ENCODE measurements at places on chromosomes 3 and 15.

DNA sequence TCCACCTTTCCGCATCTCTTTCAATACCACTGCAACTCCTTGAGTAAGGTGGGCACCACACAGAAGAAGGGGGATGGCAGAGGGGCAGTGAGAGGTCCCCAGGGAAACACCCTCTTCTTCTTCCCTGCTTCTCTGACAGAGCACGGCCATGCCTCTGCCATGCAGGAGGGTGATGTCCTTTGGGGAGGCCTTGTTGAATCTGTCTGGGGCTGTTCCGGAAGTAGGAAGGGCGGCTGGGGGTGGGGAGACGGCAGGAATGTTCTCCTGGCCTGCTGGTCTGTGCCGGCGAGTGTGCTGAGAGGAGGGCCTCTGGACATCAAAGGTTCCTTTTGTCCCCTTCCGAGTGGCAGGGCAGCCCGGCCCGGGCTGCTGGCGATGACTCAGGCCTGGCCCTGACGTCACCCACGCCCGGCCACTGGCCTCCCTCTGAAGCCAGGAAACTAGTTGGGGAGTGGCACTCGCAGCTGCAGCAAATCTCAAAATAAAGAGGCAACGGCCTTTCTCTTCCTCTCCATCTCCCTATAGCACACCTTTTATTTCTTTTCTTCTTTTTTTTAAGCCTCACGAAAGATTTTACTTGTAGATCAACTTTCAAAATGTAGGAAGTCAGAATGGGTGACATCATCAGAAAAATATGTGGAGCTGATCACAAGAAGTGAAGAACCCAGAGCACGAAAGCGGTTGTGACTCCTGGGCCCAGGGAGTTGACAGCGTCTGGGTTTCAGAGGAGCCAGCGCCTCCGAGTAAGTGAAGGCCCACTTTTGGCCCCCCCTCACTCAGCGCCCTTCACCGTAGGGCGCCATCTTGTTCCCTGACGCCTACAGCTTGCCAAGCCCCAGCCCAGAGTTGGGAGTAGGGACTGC is at the start of gene ZBTB38:
Gene ZBTB38 (plus strand): TSS at position 443 of the 863 bp plus-strand sequence. CDS start 73,885 bp downstream, outside the sequence.
- peak; percentile 48 for DNase-seq

DNA sequence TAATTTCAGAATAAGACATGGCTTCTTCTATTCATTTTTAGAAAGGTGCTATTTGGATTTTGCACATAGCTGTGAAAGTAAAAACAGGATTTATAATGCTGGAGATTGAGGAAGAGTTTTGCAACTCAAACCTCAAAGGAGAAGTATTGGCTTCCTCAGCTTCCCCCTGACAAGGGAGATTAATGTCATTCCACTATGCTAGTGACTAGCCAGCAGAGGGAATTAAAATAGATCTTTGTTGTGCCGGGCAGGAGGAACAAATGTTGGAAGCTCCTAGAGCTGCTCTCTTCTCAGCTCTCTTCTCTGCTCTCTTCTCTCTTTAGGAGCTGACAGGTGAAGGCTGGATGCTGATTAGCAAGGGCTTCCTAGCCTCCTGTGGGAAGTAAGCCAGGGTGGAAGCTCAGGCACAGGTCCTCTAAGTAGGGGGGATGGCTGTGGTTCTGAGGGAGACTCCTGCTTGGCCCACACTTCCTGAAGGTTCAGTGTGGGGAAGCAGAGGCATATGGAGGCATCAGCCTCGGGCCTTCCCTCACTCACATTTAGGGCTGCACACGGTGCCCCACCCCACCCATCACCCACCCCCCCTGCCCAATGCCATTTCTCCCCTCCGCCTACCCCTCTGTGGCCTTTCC is 29.6 kb downstream of the CX3CR1 start:
- no peak for DNase-seq

- no peak for DNase-seq
These were observed 219.0 kb upstream of the ROPN1 start for GRCh38 chr3:124210899-124211298.

DNA sequence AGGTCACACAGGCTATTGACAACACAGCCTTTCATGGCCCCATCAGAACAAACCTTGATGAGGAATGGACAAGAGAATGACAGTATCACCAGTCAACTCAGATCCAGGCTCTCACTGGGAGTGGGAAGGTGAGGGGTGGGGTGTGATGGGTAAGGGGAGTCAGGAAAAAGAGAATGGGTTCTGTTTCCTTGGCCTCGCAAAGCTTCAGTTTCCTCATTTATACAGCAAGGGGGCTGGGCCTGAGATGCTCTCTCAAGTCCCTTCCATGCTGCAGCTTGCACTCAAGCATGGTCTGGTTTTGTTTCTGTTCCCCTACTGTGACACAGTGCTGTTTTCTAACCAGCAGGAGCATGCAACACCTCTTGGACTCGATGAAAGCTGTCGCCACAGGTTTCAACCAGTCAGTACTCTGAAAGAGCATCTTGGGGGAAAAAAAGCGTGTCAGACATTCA is 65.7 kb upstream of the IL12A start:
- no peak for DNase-seq

DNA sequence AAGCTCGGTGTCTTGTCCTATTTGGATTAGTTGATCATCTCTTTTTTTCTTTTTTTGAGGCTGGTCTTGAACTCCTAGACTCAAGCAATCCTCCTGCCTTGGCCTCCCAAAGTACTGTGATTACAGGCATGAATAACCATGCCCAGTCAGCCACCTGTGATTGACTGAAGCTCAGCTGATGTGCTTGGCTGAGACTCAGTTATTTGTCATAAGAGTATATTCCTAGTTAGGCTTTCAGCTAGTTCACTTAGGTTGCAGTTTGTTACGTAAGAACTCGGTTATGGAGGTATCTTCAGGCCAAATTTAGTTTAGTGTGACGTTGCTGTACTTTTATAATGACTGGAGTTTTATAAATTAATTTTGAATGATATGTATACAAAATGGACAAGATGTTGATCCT is 365.0 kb downstream of the SV2B start:
- no peak for DNase-seq

DNA sequence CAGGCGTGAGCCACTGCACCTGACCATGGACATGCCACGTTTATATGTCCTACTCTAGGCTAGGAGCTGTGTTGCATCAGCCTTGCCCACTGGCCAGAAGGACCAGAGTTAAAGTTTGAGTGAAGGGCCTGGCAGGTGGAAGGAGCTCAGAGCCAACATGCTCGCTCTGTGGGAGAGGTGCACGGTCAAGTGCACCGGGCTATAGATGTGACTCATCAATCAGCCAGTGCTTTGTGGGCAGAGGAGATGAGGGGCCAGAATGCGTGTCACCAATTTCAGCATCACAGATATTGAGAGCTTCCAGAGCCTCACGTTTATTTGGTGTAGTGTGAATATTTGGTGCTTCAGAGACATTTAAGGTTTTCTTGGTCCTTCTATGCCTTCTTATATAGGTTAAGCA is 137.3 kb upstream of the KBTBD8 start:
- no peak for DNase-seq

DNA sequence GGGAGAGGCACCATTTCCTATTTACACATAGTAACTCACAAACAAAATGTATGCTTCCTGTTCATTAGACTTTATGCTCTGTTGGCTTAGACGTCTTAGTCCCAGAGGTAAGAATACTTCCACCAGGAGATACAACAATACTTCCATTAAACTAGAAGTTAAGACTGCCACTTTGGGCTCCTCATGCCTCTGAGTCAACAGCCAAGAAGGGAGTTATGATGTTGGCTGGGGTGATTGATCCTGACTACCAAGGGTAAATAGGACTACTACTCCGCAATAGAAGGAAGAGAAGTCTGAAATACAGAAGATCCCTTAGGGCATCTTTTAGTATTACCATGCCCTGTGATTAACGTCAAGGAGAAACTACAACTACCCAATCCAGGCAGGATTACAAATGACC is 43.5 kb upstream of the ABI3BP start:
- no peak for DNase-seq

GRCh38 chr15:51224428-51224827 is 114.0 kb downstream of the CYP19A1 start:
- DNase-seq = no peak

DNA sequence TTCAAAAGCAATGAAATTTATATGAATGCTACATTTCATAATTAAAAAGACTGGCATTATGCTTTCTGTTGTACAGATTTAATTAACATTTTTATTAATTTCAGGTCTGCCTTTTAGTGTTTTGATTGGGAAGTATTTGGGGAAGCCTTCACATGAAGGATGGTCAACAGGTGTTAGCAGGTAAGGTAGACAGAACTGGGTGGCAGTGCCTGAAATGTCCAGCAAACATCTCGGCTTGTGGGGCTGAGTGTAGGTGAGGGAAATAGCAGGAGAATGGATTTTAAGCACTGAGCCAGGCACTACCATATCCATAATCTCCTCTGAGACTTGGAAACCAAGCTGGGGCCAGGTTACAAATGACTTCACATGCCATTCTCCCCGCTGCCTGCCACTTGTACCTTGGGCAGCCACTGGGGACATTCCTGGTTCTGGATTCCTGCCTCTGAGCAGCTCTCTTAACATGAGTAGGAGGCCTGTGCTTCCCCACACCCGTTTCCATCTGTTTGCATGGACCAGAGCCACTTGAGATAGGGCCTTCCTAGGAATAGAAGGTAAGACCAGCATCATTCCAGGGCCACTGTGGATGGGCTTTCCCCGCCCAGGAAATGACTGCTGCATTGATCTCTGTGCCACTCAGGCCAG is 125.9 kb upstream of the HES1 start:
- DNase-seq = no peak

DNA sequence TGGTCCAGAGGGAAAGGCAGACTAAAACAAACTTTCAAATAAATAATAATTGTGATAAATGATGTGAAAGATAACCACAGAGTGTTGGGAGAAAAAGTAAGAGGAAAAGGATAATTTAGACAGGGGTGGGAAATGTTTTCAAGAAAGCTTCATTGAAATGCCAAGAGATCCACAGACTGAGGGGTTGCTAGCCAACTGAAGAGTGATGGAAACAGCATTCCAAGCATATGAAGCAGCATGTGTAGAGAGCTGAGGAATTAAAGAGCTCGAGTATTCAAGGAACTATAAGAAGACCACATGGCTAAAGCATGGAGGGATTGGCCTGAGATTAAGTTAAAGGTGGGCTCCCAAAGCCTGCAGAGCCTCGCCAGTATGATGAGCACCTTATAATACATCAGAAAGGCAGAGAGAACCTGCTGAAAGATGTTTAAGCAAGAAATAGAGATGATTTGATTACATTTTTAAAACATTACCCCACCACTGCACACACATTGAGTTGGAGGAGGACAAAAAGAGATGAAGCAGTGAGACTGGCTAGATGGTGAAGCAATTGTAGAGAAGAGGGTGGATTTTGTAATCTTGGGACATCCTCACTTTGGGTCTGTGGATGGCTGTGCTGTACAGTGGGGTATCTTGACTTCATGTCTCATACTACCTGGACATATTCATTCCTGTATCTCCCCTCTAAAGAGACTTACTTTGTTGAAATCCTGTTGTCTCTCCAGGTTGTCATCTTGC is 100.8 kb downstream of the STAC start:
- DNase-seq = no peak

DNA sequence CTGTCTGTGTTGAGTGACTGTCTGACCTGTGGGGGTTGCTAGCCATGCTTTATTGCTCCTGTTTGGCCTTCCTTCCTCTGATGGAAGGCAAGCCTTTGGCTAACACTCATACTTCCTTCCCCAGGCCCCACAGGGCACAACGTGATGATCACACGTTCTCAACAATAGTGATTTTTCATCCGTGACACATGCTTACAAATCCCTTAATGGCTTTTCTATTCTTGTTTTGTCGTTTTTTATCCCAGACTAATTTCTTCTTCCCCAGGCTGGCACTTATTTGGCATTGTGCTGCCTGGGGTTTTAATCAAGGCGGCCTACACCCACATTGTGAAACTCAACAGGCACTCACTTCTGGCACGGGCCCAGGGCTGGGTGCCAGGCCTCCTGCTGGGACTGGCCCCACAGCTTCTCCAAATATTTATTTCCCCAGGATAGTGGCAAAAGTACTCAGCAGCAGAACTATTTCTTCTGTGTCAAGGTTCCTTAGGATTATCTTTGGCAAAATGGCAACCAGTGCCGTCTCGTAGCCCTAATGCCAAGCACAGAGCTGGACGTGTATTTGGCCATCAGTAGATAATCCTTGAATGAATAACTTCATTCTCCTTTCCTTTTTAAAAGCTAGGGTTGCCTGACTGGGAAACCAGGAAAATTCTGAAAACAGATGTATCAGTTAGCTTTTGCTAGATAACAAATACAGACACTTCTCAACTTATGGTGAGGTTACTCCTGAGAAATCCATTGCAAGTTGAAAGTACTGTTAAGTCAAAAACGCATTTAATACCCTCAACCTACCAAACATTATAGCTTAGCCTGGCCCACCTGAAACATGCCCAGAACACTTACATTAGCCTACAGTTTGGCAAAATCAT is 30.6 kb downstream of the CMTM7 start:
- no peak for DNase-seq

DNA sequence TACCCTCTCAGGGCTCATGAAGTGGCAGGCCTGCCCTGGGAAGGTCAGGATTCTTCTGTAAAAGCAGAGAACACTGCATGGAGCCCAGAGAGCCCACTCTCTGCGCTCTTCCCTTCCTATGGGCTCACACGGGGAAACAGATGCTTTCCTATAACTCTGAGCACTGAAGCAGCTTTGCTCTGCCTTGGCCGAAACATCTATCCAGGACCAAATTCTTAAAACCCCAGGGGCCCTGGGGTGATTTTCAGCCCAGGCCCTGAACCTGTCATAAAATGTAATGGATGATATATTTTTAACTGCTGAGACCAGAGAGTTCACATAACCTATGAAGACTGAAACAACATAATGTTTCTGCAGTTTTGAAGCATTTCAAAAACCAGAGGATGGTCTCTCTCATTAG is 249.9 kb upstream of the CTDSPL start:
- no peak for DNase-seq

- DNase-seq = no peak
These were observed 1.7 kb downstream of the SPCS1 start for GRCh38 chr3:52707585-52707984.

DNA sequence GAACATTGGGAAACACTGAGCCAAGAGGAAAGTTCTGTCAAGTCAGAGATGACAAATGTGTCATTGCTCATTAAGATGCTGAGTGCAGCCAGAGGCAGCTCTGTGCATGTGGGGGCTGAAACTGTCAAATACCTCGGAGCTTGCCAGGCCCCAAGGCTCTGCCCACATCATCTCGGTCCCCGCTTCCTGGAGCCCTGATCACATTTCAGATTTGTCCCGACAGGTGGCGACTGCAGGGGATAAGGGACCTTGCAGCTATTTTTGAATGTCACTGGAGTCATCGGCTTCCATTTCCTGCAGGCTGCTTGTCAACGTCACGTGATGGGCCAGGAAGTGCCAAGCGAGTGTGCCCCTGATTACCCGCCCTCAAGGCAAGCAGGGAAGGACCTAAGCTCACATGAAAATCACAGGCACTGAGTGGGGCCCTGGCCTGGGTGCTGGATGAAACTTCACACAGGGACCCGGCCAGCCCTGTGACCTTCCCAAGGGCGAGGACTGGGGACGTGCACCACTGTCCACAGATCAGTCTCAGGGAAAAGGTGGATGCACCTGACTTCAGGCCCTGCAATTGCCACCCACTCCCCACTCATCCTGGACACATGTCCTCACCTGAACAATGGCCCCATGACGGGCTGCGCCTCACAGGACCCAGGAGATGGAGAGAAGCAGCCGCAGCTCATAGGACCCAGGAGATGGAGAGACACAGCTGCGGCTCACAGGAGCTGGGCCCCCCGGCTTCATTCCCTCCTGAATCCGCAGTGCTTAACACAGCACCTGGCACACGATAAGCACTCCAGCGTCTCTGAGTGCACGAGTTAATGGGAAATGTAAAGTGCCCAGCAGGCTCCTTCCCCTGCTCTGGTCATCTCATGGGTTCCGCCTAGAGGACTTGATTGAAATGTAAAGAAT is 73.4 kb downstream of the NUP210 start:
- DNase-seq = no peak
